ENCODE measurements at places on chromosomes 2 and 18. TPM values are rescaled to one million over a fixed set of nuclear protein-coding genes. Genes with fewer than 3 reads are reported as not detected.

ALPI gene
- total RNA-seq, result not detected

SLC23A3 gene
- 0.60 TPM for total RNA-seq

CCDC85A gene
- 12.7 TPM for total RNA-seq

UCN gene
- total RNA-seq, result not detected

ACOXL gene
- total RNA-seq, result not detected

CIDEA gene
- 8.2 TPM for total RNA-seq

NABP1 gene
- total RNA-seq, result 22.9 TPM

ALLC gene
- total RNA-seq, result not detected

TOGARAM2 gene
- not detected for total RNA-seq

MYO5B gene
- total RNA-seq, result 2.1 TPM

CD8B2 gene
- total RNA-seq, result not detected

LGALSL gene
- total RNA-seq, result 2.1 TPM

FEV gene
- not detected for total RNA-seq

DNAH7 gene
- total RNA-seq, result not detected

ANKRD44 gene
- 1.1 TPM for total RNA-seq

SGPP2 gene
- total RNA-seq, result not detected

PROM2 gene
- total RNA-seq, result under 0.01 TPM

SLC5A7 gene
- not detected for total RNA-seq

ANKRD30BL gene
- total RNA-seq, result not detected

ZEB2 gene
- 9.7 TPM for total RNA-seq

ZSCAN30 gene
- total RNA-seq, result 14.9 TPM

MBOAT2 gene
- total RNA-seq, result 7.3 TPM

ARHGAP15 gene
- total RNA-seq, result not detected

CD8B gene
- not detected for total RNA-seq

TDRD15 gene
- total RNA-seq, result not detected

MAP3K19 gene
- not detected for total RNA-seq

SCN9A gene
- 0.30 TPM for total RNA-seq

ASXL2 gene
- total RNA-seq, result 12.8 TPM

KCNE4 gene
- 0.07 TPM for total RNA-seq

SKOR2 gene
- not detected for total RNA-seq

INO80B gene
- 17.2 TPM for total RNA-seq

GCG gene
- total RNA-seq, result not detected

C1QL2 gene
- not detected for total RNA-seq

POTEI gene
- 0.05 TPM for total RNA-seq

CD302 gene
- 5.2 TPM for total RNA-seq

TGFBRAP1 gene
- total RNA-seq, result 33.5 TPM

CTAGE1 gene
- total RNA-seq, result not detected

KCNG2 gene
- not detected for total RNA-seq

EFEMP1 gene
- total RNA-seq, result 1,504 TPM

FOXD4L1 gene
- not detected for total RNA-seq

SERTAD2 gene
- 13.5 TPM for total RNA-seq

Measured in mammary microvascular endothelial cell (primary cell).